Activated naive CD8-positive, alpha-beta T cell treated with anti-CD3 and anti-CD28 coated beads, Interleukin-2, amount 10 ng/mL, durations not matched to agents 7 days and 5 days (primary cell): ENCODE measurements at places on chromosomes 5 and 9.

DNA sequence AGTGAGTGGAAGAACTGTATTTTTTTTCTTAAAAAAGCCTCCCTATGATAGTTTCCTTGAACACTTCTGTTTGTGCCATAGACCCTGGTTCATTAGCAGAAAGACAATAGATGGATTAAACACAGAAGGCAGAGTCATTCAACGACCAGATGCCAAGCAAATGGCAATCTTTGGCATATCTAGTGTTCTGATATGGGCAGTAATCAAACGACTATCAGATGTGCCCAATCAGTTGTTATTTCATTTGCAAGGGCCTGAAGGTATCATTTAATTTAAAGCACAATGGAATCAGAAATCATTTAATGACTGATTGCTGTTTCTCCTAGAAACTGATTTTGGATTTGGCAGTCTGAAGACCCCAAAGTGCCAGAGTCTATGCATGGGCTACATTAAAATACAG, 61.3 kb downstream of the SGCD start:
- no peak for DNase-seq

- DNase-seq = peak; percentile 76
Observed at GRCh38 chr5:963673-964531, 44.7 kb upstream of the NKD2 start.

DNA sequence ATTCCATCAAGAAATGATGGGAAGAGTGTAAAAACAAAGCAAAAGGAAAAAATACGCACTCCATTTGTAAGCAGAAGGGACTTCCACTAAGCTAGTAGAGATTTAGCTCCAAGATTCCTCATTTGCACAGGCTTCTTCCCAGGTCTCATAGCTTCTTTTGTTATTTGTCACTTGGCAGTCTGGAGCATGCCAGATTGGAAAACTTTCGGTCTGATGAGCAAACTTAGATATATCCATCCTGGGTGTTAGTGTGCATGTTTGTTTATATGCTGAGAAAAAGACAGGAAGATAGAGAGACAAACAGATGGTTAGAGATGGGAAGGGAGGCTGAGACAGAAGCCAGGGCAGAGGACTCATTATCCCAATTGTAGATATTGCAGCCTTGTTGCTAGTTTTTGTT, 1644.5 kb upstream of the NUDT12 start:
- DNase-seq = no peak

DNA sequence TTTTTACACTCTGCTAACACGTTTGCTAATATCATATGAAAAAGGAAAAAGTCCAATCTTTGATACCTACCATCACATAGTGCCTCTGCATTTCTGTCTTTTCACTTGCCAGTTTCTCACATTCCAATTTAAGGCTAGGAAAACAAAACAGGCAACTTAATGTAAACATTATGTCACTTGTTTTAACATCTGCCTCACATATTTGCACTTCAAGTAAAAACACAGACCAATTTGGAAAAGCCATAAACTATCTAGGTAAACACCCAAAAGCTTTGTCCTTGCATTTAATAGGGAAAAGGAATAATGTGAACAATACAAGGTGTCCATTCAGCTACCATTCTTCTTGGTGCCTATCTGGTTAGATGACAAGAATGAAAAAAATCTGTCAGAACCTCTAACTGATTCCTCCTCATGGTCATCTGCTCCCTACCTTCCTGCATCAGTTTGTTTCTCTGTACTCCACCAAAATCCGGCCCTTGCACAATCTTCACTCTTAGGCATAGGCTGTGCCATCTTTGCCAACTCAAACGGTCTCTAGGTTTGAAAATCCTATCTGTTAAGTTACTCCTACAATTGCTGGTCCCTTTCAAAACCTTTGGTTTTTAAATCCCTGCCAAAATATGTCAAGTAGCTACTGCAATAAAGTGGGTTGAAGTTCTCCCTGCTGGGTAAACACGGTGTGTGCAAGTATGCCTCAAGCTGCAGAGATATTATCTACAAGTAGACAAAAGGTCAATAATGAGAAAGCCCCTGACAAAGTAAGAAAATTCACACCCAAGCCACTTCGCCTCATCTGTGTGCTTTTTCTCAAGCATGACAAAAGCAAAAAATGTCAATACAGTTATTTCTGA, 3.4 kb downstream of the TLE1 start:
- no peak for DNase-seq

- DNase-seq = no peak
Observed at GRCh38 chr5:52743970-52744369, 43.7 kb upstream of the ITGA1 start.

- DNase-seq = no peak
Observed at GRCh38 chr9:130522233-130522808, 57.1 kb upstream of the FUBP3 start.

- DNase-seq = no peak
Observed at GRCh38 chr5:83991566-83992224, 271.0 kb upstream of the HAPLN1 start.

DNA sequence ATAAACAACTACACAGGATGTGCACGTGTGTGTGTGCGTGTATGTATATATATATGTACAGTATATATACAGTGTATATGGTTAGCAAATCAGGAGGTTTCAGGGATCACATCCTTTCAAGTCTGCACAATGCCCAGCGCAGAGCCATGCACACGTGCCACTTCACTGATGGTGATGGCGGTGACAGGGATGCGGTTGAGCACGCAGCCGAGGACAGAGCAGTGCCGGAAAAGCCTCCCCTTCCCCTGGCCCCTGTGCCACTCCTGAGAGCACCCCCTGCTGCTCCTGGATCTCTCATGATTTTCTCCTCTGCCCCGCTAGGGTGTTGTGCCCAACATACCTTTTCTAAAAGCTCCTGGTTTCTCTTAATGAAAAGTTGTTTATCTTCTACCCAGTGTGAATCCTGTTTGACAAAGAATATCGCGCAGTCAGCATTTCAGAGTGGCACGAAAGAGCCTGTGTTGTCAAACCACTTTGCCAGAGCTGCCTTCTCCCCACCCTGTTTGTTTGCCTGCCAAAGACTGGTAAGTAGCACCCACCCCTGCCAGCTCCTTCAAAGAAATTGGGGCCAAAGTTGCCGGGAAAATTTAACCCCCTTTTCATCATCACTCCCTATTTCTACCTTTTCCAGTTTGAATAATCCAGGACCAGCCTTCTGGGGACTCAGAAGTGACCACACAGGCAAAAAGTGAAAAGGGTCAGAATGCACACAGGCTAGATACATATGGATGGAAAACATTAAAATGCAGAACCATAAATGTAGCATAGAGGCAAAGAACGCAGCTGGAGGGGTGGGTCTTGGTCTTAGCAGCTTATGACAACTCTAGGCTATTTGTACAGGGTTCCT, 126.2 kb upstream of the DPYSL3 start:
- no peak for DNase-seq

DNA sequence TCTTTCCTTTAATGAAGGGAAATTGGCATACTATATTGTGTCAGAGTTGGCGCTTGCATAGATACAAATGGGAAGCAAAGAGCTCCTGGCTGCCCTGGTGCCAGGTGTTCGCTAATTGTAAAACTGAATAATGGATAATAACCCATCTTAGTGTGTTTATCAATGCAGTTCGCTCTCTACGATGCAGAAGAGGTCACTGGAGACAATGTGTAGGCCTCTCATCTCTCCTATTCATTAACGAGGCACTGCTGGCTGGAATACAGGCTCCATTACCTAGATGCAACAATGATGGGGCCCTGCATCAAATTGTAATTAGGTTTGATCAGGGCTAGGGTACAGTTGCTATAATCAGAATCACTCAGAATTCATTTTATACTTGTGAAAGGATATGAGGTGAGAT, 171.0 kb downstream of the RMI1 start:
- no peak for DNase-seq

DNA sequence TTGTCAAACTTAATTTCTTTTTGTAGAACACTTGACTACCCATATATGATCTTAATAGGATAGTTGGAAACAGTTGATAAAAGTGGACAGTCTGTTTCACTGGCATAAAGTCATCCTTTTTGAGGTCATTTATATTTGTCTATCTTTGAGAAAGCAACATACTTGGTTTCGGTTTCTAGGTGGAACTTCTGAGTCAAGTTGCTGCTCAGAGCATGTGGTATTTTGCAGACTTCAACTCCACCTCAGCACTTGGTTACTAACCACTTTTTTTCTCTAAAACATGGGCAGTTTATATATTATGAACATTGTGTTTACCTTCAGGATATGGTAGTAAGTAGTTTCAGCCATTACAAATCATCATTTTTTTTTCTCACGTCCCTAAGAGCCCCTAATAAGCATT, 1749.0 kb upstream of the C9orf72 start:
- DNase-seq = no peak

DNA sequence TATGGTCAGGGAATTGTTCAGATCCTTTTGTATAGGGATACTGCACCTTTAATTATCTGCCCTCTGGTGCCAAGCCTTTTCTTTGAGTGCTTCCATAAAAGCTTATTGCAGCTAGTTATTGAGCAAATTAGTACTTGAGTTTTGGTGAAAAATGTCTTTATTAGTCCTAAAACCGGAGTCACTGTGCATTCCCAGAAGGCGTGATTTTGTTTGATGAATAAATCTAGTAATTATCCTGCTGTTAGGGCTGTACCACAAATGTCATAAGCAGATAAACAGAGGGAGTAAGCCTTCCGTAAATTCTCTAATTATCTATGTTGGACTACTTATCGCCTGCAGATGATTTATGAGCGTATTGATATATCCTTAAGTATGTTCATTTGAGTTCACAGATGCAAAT, 620.7 kb upstream of the ARRDC3 start:
- DNase-seq = no peak

DNA sequence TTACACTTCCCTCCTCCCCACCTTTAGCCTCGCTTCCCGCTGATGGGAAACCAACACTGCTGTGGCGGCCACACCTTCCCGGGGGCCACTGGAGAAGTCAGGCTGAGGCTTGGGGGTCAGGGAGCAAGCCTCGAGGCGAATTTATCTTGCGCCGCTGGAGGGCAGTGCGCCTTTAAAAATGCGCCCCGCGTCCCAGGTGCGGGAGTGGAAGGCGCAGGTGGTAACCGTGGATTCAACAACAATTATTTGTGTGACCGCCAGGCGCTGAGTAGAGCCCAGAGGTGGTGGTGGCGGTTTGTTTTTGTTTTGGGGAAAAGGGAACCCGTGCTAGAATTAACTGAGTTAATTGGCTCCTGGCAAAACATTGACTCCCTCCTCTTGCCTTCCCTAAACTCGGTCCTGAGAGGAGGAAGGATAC, 1.1 kb downstream of the CFAP77 start:
- peak; percentile 80 for DNase-seq

DNA sequence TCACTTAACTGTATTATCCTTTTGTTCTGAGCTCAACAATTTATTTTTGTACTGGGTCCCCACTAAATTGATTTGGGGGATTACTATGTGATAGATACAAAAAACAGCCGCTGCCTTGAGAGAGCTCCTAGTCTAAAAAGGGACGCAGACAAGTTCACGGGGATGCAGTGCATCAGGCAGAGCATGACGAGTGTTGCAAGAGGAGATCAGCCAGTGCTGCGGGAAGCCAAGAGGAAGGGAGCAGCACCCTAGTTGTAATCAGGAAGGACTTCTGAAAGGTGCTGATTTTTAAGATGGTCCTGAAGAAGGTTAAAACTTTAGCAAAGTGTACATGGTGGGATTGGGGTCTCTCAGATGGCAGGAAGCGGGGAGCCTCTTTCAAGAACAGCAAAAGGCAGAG, 15.8 kb downstream of the GALNT10 start:
- no peak for DNase-seq

DNA sequence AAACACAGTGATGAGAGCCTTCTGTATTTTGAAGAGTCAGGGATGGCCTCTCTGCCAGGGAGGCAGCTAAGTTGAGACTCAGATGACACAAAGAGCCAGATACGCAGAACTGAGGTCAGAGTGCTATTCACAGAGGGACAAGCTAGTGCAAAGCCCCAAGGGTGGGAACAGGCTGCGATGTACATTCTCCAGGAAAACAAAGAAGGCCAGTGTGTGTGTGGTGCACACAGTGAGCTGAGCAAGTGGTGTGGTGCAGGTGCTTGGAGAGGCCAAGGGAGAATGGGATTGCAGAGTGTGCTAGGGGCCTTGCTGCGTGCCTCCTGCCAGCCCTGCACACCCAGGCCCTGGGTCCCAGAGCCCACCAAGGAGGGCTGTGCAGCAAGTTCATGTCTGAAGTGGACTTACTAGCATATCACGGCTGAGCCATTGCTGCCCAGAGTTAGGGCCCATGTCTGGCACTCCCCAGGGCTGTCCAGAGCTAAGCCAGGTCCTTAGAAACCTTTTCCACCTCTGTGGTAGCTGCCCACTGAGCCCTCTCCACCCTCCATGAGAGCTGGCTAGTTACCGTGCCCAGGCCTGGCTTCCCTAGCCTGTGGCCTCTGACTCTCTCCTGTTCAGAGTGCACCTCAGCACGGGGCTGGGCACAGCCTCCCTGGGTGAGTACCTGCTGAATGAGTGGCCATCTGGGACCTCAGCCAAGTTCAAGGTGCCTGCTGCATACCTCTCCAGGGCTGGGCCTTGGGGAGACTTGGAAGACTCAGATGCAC, 9.3 kb downstream of the SLC25A48 start:
- DNase-seq = no peak

DNA sequence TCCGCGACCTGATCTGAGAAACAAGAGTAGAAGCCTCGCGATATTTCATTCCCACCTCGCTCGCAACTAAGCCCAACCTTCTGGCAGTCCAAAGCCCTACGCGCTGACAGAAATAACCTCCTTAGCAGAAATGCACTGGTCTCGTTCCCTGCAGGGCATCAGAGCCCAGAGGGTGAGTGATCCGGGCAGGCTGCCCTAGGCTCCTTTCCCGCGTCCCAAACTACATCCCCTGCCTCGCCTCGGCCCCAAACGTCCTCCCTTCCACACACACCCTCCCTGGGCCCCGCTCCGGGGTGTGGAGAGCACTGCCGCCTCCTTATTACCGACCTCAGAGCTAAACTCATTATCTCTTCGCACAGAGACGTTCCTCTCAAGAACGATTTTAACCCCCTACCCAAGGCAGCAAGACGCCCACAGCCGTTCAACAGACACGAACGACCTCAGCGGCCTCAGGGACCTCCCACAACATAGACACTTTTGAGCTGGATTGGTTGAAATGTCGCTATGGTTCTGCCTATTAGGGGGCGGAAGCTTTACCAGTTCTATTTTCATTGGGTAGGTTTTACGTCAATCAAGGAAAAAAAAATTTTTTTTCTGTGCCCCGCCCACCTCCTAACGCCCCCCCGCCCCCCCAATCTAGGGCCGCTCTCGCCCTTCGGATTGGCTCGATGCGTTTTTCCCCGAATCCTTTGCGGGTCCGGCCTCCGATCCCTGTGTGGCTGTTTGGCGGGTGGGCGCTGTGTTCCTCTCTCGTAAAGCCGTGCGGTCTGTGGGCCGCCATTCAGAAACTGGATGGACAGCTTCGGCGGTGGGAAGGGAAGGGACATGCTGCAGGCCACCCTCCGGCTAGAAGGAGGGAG, at the start of gene CETN3:
CETN3 (minus strand) TSS at position 439 of the 860 bp plus-strand sequence; CDS start at position 344, 95 bp downstream.
- peak; percentile 85 for DNase-seq

DNA sequence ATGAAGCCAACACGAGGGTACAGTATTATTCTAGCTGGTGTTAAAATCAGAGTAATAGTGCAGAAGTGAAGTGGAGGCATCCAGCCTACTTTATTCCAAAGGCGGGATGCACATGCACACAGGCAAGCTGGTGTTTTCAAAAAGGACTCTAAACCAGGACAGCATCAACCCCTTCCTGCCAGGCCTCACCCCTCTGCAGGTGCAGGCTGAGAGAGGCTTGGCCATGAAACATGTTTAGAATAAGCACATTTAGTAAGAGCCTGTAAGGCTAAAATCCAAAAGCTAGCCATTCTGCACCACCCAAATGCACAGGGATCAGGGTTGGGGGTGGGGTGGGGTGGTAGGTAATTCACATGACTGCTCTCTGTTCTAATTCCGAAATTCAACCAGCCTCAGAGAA, 71.2 kb downstream of the SHC3 start:
- no peak for DNase-seq
